ENCODE measurements at places on chromosomes 3 and 15.

DNA sequence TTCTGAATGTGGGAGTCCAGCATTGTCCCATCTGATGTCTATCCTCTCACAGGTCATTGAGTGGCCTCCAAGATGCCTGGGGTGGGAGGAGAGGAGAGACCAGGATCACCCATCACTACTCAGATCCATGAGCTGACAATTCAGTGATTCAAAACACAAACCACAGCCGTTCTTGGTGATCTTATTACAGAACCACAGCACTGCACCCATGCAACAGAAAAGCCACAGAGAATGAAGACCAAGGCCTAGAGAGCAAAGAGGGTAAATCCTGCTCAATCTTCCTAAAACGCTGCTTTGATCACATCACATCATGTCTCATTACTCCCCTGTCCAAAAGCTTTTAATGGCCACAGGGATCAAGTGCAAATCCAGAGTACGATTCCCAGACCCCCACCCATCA, 23.5 kb downstream of the ANP32A start:
- no peak for DNase-seq

DNA sequence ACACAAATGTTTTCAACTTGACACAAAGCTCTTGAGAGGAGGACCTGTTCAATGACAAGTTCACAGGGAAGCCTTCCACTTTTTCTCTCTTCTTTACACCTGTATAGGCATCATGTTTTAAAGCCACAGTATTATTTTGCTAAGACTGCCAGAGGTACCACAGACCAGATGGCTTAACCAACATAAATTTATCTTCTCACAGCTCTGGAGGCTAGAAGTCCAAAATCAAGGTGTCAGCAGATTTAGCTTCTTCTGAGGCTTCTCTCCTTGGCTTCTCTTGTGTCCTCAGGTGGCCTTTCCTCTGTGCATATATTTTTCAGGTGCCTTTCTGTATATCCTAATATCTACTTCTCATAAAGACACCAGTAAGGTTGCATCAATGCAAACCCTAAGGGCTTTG, 435.2 kb upstream of the GBE1 start:
- no peak for DNase-seq

GRCh38 chr15:96992817-96993216, 662.3 kb downstream of the NR2F2 start:
- DNase-seq = no peak

- DNase-seq = no peak
Observed at GRCh38 chr3:170079536-170080165, 41.9 kb downstream of the GPR160 start.

- no peak for DNase-seq
Observed at GRCh38 chr3:171840445-171840810, 2.7 kb upstream of the TMEM212 start.

DNA sequence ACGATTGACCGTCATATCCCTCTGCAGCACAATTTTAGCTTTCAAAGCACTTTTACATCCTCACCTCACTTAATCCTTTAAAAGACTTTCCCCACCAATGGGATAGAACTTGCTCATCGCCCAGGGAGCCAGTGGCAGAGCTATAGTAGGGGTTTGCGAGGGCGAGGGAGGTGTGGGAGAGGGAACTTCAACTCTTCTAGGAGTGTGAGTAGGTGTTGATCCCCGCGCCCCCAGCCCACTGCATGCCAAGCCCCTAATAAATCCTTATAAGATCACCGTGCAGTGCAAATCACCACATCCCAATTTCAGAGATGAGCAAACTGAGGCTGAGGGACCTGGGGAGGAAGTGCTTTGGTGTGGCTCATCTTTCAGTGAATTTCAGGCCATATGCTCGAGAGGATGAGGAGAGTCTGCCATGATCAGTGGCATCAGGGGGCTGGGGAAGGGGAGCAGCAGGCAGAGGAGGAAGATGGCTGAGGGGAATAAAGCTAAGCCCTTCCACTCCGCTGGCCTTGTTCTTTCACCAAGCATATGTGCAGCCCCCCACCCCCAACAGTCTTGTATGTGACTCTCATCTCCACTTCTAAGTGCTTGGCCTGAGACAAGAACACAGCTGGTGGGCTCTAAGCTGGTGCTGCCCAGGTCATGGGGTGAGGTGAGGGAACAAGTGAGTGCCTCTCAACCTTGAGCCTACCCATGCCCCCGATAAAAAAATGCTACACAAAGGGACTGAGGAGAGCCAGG, 5.1 kb downstream of the INSYN1 start:
- DNase-seq = no peak

- no peak for DNase-seq
Observed at GRCh38 chr3:164174059-164174458, 904.2 kb downstream of the SI start.

- no peak for DNase-seq
Observed at GRCh38 chr15:56232058-56232457, 11.6 kb downstream of the RFX7 start.

GRCh38 chr15:96966554-96966953, 636.1 kb downstream of the NR2F2 start:
- no peak for DNase-seq

- DNase-seq = no peak
Observed at GRCh38 chr15:92681141-92681631, 25.6 kb upstream of the FAM174B start.

GRCh38 chr15:50075319-50075718, 43.7 kb downstream of the ATP8B4 start:
- no peak for DNase-seq

GRCh38 chr15:69903470-69904469, 193.9 kb downstream of the TLE3 start:
- no peak for DNase-seq

GRCh38 chr3:66392512-66392911, 108.3 kb downstream of the LRIG1 start:
- no peak for DNase-seq

GRCh38 chr15:88997531-88997930, 84.4 kb upstream of the MFGE8 start:
- no peak for DNase-seq
